Tibial nerve (tissue), 4 donors: ENCODE measurements at places on chromosomes 12 and 14.

DNA sequence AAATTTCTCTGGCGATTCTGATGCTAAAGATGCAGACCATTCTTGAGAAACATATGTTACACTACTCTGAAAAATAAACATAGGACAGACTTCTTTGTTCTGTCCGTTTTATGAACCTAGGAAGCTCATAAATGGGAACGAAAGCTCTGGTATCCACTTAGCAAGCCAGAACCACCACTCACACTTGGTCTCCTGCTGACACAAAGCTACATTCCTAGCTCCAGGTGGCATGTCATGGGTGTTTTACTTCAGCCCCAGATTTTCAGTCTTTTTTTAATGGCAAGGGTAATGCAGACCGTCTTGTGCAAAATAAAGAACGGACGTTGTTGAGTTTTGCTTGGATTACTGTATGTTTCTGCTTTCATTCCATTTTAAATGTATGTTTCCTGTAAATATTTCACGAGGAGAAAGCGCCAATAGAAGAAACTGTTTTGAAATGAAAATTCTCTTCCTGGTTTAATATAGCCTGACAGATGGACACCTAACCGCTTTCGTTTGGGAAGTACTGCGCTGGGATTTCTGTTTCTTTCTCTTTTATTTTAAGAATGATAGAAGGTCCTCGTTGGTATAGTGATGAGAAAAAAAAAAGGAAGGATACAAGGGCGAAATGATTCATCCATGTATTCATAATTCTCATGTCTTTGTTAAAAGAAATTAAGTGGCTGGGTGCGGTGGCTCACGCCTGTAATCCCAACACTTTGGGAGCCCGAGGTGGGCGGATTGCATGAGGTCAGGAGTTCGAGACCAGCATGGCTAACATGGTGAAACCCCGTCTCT, 871 bp upstream of the COQ5 start:
- H3K4me3 ChIP-seq, result peak overlapping the region; percentile 74
- no peak for DNase-seq
- peaks cover 3% of the 10 kb centered on the region for H3K4me1 ChIP-seq
- no peaks in the 10 kb centered on the region for H3K36me3 ChIP-seq
- H3K27ac ChIP-seq, result peak overlapping the region; percentile 96

GRCh38 chr14:50225067-50225973, 6.1 kb downstream of the SOS2 start:
- peak overlapping the region; percentile 16 for H3K27ac ChIP-seq
- H3K4me1 ChIP-seq, result peaks cover 5% of the 10 kb centered on the region
- H3K36me3 ChIP-seq, result no peaks in the 10 kb centered on the region

DNA sequence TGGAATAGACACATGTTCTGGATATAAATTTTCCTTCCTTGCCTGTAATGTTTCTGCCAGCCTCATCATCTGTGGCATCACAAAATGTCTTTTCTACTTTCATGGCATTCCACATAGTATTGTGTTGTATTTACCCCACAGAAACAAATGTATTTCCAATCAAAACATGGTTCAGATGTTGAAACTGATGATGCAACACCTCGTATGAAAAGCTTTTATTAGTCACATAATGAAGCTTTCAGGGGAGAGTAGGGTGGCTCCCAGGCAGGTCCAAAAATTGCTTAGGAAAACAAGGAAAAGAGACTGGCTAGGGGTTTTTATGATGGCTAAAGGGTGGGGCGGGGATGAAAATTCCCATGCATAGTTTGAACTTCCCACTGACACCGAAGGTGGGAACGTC, 29.1 kb upstream of the ZNF641 start:
- no peak overlapping the region for H3K4me3 ChIP-seq
- H3K4me1 ChIP-seq, result no peaks in the 10 kb centered on the region
- no peaks in the 10 kb centered on the region for H3K36me3 ChIP-seq

DNA sequence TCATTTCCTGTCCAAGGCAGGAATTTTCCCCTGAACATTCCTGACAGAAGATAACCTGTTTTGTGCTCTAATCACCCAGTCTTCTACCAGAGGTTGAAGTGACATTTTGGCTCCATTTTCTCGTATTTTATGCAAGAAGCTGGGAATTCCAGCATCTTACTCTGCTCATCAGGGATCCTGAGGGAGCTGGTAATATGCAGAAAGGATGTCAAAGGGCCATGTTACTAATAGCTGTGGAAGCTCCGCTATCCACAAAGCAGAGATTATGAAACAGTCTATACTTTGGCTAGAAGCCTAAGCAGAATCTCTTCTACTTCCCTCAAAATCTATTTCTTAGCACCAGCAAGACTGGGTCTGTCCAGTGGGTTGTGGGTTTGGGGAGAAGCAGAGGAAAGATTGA, 613.0 kb downstream of the DIO2 start:
- H3K4me3 ChIP-seq, result no peak overlapping the region
- peaks cover 7% of the 10 kb centered on the region for H3K4me1 ChIP-seq
- no peak overlapping the region for H3K27ac ChIP-seq
- no peak for DNase-seq
- H3K36me3 ChIP-seq, result no peaks in the 10 kb centered on the region

DNA sequence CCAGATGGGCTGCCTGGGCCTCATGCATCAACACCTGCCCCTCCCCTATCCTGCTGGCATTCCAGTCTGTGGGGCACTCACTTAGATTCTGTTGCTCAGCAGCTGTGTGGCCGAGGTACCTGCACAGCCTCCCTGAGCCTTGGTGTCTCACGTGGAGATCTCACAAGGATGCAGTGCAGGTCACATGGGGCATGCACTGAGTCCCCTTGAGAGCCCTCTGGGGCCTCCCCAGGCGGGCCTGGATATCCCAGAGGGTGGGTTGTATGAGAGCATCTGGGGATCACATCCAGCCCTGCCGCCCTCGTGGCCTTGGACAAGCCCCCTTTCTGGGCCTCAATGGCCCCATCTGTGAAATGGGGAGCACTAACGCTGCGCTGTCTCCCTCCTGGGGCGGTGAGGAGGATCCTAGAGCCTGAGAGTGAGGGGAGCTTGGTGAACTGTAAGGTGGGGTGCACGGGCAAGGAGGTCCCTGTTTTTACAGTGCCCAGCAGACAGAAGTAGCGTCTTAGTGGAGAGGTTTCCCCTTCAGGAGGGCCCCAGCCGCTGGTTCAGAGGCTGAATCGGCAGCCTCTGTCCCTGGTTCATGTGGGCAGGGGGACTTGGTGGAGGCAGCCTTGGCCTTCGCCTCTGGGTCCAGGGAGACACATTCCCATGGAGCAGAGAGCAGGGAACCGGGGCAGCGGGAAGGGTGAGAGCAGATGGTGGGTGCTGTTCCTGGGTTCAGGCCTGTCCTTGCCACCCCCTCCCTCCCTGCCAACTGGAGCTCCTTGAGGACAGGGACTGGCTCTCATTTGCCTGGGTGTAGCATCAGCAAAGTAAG, 791 bp upstream of the SLC25A47 start:
- no peak for DNase-seq
- no peaks in the 10 kb centered on the region for H3K27me3 ChIP-seq
- H3K36me3 ChIP-seq, result no peaks in the 10 kb centered on the region

- peaks cover 3% of the 10 kb centered on the region for H3K4me1 ChIP-seq
- no peak overlapping the region for H3K27ac ChIP-seq
- no peaks in the 10 kb centered on the region for H3K36me3 ChIP-seq
- DNase-seq, result no peak
These were observed 57.9 kb downstream of the BCL2L14 start for GRCh38 chr12:12128670-12129069.

DNA sequence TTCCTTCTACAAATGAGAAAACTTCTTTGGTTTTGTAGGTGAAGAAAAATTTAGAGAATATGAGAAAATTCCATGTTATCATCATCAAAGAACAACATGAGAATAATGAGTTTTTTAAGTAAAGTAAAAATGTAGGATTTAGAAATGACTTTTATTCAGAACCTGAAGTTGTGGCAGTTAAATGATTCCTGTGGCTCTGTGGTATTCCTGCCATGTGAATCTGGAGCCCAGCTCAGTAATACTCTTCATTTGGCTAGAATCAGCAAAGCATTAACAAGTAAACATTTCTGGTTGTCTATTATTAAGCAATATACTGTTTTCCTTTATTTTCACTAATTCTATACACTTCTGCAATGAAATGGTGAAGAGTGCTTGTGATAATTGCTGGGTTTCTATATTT, 95.6 kb upstream of the E2F7 start:
- H3K27me3 ChIP-seq, result no peaks in the 10 kb centered on the region
- no peaks in the 10 kb centered on the region for H3K4me1 ChIP-seq
- no peak overlapping the region for H3K4me3 ChIP-seq
- no peaks in the 10 kb centered on the region for H3K36me3 ChIP-seq

GRCh38 chr12:26277506-26278246, 82.3 kb downstream of the SSPN start:
- no peak for DNase-seq
- H3K4me1 ChIP-seq, result peaks cover 14% of the 10 kb centered on the region
- H3K27me3 ChIP-seq, result no peaks in the 10 kb centered on the region
- no peak overlapping the region for H3K27ac ChIP-seq

- no peaks in the 10 kb centered on the region for H3K36me3 ChIP-seq
- DNase-seq, result no peak
- no peaks in the 10 kb centered on the region for H3K4me1 ChIP-seq
- H3K27ac ChIP-seq, result no peak overlapping the region
- no peak overlapping the region for H3K4me3 ChIP-seq
- no peaks in the 10 kb centered on the region for H3K27me3 ChIP-seq
These were observed 272.5 kb downstream of the SLC15A4 start for GRCh38 chr12:128551266-128551665.

DNA sequence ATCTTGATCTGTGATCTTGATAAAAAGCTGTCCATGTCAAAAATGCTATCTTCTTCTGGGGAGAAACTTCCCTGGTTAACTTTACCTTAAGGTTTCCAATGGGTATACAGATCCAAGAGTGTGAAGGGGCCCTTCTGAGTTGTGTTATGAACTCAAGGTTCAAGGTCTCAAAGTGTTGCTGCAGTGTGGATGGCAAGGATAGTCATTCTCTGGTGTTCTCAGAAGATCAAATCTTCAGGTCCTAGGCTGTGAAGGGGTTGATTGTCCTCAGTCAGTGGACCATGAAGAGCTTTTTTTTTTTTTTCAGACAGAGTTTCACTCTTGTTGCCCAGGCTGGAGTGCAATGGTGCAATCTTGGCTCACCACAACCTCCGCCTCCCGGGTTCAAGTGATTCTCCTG, 114.4 kb downstream of the SPTSSA start:
- no peaks in the 10 kb centered on the region for H3K27me3 ChIP-seq
- H3K4me1 ChIP-seq, result no peaks in the 10 kb centered on the region
- no peak overlapping the region for H3K27ac ChIP-seq
- H3K4me3 ChIP-seq, result no peak overlapping the region
- DNase-seq, result no peak

- no peaks in the 10 kb centered on the region for H3K4me1 ChIP-seq
- H3K36me3 ChIP-seq, result no peaks in the 10 kb centered on the region
- DNase-seq, result no peak
- no peak overlapping the region for H3K27ac ChIP-seq
These were observed 80.2 kb downstream of the ELK3 start for GRCh38 chr12:96274331-96274730.

GRCh38 chr14:80699861-80700260, 241.7 kb downstream of the CEP128 start:
- H3K27me3 ChIP-seq, result no peaks in the 10 kb centered on the region
- no peak overlapping the region for H3K4me3 ChIP-seq
- no peak overlapping the region for H3K27ac ChIP-seq
- no peak for DNase-seq

- H3K4me1 ChIP-seq, result no peaks in the 10 kb centered on the region
- DNase-seq, result no peak
- H3K27me3 ChIP-seq, result no peaks in the 10 kb centered on the region
- no peaks in the 10 kb centered on the region for H3K36me3 ChIP-seq
- no peak overlapping the region for H3K27ac ChIP-seq
These were observed 4.7 kb upstream of the SLC48A1 start for GRCh38 chr12:47768323-47768811.

DNA sequence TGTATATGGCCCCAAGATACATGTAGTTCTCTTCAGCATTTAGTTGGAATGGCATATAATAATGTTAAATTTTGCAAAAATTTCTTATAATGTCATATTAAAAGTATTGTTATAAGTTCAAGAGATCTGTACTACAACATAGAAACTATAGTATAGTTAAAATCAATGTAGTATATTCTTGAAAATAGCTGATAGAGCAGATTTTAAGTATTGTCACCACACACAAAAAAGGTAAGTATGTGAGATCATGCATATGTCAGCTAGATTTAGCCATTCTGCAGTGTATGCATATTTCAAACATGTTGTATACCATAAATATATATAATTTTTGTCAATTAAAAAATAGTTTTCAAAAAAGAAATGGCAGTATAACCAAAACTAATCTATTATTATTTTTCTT, 86.5 kb downstream of the PLBD1 start:
- H3K27ac ChIP-seq, result no peak overlapping the region
- H3K4me1 ChIP-seq, result no peaks in the 10 kb centered on the region
- H3K36me3 ChIP-seq, result peaks cover 22% of the 10 kb centered on the region
- DNase-seq, result no peak
- H3K4me3 ChIP-seq, result no peak overlapping the region

DNA sequence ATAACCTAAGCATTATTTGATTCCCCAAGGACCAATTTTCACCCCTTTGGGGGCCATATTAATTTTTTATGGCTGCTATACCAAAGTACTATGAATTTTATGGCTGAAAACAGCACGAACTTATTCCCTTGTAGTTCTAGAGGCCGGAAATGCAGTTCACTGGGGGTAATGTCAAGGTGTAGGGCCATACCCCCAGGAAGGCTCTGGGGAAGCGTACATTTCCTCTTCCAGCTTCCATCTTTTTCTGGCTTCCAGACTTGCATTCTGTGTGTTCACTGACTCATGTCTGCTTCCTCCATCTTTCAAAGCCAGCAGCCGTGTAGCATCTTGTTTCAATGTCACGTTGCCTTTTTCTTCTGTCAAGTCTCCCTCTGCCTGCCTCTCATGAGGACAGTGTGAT, 133.5 kb downstream of the BICD1 start:
- no peaks in the 10 kb centered on the region for H3K27me3 ChIP-seq
- H3K4me1 ChIP-seq, result no peaks in the 10 kb centered on the region
- H3K4me3 ChIP-seq, result no peak overlapping the region
- no peaks in the 10 kb centered on the region for H3K36me3 ChIP-seq

DNA sequence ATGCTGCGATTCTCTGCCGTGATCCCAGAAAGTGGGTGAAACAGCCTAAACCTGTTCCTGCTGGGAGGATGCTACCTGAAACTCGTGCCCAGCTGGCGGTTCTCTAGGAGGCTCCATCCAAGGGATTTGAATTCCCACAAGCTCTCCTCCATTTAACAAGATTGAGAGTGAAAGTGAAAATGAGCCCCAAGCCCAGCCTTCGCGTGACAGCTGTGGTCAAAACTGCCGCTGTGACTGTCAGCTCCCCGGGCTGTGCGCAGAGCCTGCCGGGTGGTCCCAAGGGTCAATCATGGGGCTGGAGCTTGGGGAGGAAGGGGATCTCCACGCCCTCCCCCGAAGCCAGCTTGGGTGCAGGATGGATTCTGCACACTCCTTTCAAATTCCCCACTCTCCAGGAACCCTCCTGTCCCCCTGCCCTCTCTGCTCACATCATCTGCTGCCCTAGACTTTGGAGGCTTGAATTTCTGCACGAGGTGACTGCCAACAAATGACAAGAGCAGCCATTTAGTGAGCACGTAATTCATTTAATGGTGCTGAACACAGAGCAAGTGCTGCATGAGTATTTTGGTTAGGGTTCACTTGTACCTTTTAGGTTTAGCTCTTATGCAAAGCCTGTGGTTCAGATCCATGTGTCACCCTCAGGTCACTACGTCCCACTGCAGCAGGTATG, 5.3 kb downstream of the ASB2 start:
- no peak overlapping the region for H3K4me3 ChIP-seq
- H3K27me3 ChIP-seq, result no peaks in the 10 kb centered on the region
- no peak overlapping the region for H3K27ac ChIP-seq
- no peak for DNase-seq

- DNase-seq, result no peak
- no peaks in the 10 kb centered on the region for H3K27me3 ChIP-seq
- H3K4me3 ChIP-seq, result no peak overlapping the region
- H3K4me1 ChIP-seq, result peaks cover 82% of the 10 kb centered on the region
These were observed 4.7 kb downstream of the RARG start for GRCh38 chr12:53227341-53227740.

GRCh38 chr14:35865611-35866324, 39.6 kb downstream of the BRMS1L start:
- no peaks in the 10 kb centered on the region for H3K27me3 ChIP-seq
- H3K27ac ChIP-seq, result no peak overlapping the region
- H3K4me3 ChIP-seq, result no peak overlapping the region
- DNase-seq, result no peak
